Motor neuron (in vitro differentiated cells): ENCODE measurements at places on chromosomes 6 and 20. TPM values are rescaled to one million over a fixed set of nuclear protein-coding genes. Genes with fewer than 3 reads are reported as not detected.

GRM1 gene
- total RNA-seq, result 0.81 and 1.1 TPM in 2 replicates

GRCh38 chr6:134539865-134540323 is 222.0 kb upstream of the SGK1 start:
- ATAC-seq, result no peak

GTSF1L gene
- not detected in 2 replicates for total RNA-seq

- ATAC-seq, result no peak
Measured at GRCh38 chr20:623704-624103, 13.6 kb upstream of the TCF15 start.

DNA sequence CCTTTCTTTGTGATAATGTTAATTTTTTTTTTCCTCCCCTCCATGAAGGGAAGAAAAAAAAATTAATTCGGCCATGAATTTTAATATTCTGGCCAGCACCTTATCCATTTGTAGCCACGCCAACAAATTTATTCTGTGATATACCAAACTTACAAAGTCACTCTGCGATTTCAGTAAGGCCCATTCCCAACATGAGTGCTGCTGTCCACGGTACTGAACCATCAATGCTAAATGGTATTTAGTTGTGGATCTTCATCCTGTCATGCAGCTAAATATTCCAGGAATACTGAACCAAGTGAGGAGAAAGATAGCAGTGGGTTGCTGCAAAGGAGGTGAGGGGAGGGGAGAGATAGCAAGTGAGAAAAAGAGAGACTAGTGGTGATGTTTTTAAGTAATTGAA is 19.5 kb upstream of the RSPH4A start:
- ATAC-seq, result no peak

ITPA gene
- 79.5 and 81.2 TPM in 2 replicates for total RNA-seq

DNA sequence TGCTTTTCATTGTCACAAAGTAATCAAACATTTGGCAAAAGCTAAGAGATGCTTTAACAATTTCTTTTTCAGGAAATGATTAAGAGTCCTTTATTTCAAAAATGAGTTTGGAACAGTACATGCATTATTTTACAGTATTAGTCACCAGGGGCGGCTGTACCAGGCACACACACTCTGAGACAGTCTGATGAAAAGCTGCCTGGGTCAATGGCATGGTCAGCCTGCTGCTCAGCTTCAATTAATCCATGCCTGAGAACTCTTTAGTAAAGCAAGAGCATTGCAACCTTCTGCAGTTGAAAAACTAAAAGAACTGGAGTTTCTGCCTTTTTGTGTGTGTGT is 105.5 kb downstream of the TULP4 start:
- ATAC-seq, result peak; percentile 94

GRCh38 chr6:14447240-14447639 is 329.7 kb downstream of the CD83 start:
- ATAC-seq, result no peak

IRAK1BP1 gene
- 16.1 and 16.4 TPM in 2 replicates for total RNA-seq

- peak; percentile 47 for ATAC-seq
Measured at GRCh38 chr6:118630067-118630466, 21.3 kb downstream of the CEP85L start.

- no peak for ATAC-seq
Measured at GRCh38 chr6:44065443-44066140, 61.7 kb downstream of the MRPL14 start.

- no peak for ATAC-seq
Measured at GRCh38 chr20:46590443-46590842, 40.0 kb upstream of the OCSTAMP start.

- ATAC-seq, result no peak
Measured at GRCh38 chr6:169884158-169884557, 132.7 kb downstream of the ERMARD start.

- ATAC-seq, result no peak
Measured at GRCh38 chr6:47451162-47451561, 26.4 kb upstream of the CD2AP start.

DNA sequence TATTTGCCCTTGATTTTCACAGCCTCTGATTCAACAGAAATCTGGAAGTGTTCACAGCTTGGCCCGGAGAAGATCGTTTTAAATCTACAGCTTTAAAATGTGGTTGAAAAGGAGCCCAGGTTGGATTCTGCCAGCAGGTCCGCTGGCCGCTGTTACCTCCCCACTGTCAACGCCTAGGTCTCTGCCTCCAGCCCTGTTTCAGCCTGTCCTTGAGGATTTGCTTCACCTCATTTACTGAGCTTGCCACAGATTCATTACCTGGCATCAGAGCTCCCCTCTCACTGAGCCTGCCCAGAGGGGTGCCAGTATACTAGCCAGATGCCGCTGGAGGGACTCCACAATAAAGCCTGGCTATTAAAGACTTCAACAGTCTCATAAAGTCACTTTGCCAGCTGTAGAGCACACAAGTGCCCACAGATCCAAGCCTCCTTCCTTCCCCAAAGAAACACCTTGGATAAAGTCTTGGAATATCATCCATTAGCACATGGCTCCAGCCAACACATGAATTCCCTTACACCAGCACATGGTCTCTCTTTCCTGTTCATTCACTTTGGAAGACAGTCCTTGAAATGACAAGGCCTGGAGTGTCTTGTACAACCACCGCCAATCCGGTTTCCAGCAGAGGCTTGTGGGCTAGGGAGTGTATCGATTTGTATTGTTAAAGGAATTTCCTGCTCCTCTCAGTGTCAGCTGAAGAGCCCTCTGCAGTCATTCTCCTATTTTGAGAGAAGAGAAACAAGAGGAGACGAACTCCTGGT is 9.5 kb upstream of the NR2E1 start:
- ATAC-seq, result peak; percentile 26

DNA sequence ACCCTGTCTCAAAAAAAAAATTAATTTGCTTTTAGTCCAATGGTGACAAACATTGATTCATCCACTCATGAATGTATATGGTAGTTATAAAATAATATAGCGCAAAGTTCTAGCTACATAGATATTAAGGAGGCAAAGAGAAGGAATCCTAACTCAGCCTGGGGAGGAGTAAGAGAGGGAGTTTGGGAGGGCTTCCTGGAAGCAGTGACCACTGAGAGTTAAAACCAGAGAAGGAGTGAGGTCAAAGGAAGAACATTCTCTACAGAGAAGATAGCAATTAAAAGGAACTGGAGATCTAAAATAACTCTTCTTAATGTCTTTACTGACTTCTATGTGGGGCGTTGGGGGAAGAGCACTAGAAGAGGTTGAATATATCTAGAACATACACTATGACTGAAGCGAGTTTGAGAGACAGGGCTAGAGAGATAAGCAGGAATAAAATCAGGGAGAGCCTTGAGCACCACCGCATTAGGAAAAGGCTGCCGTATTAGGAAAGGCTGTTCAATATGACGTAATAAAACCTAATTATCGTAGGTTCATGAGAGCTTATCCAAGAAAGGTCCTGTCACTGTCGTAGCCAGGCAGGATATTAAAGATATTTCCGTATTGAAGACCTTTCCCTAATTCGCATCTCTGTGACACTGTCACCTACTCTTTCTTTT is 81.8 kb upstream of the CNKSR3 start:
- ATAC-seq, result no peak

DNA sequence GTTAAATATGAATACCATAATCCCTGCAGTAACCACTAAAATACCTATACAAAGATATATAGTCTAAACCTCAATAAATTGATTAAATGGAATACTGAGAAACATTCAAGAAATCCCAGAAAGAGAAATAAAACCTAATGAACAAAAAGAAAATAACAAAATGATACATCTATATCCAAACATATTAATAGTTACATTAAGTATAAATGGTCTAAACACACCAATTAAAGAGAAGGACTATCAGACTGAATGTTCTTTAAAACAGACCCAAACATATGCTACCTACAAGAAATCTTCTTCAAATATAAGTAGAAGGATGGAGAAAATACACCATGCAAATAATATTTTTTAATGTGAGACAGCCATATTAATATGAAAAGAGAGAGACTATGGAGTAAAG is 22.0 kb downstream of the NINL start:
- ATAC-seq, result no peak

- no peak for ATAC-seq
Measured at GRCh38 chr20:47701612-47702011, 83.7 kb downstream of the SULF2 start.

TBC1D7 gene
- total RNA-seq, result 24.2 and 26.6 TPM in 2 replicates

GRCh38 chr6:23016696-23017095 is 447.3 kb downstream of the HDGFL1 start:
- ATAC-seq, result no peak

MYL9 gene
- 21.8 and 29.2 TPM in 2 replicates for total RNA-seq

GRCh38 chr6:73353636-73354593 is at the start of gene DPPA5:
Gene DPPA5 (minus strand): TSS chr6:73354276. CDS start chr6:73354225, 51 bp downstream.
- no peak for ATAC-seq

DNA sequence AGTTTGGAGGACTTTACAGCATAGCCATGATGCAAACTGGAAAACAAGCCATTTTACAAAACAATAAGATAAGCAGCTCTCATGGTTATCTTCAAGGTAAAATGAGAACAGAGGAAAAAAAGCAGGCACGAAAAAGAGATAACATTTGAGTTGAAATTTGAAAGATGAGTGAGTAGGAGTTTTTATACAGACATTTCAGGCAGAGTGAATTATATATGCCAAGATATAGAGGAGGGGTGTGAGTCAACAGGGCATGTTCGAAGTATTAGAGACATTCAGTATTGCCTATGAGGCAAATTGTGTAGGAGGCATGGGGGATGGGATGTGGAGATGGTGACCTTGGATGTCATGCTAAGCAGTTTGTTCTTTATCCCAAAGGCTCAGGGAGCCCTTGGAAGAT is 240.5 kb upstream of the MAN1A1 start:
- ATAC-seq, result no peak

GRCh38 chr20:20366551-20366875 is 1.4 kb upstream of the INSM1 start:
- no peak for ATAC-seq

- ATAC-seq, result no peak
Measured at GRCh38 chr6:40936818-40937251, 102.2 kb downstream of the UNC5CL start.

DNA sequence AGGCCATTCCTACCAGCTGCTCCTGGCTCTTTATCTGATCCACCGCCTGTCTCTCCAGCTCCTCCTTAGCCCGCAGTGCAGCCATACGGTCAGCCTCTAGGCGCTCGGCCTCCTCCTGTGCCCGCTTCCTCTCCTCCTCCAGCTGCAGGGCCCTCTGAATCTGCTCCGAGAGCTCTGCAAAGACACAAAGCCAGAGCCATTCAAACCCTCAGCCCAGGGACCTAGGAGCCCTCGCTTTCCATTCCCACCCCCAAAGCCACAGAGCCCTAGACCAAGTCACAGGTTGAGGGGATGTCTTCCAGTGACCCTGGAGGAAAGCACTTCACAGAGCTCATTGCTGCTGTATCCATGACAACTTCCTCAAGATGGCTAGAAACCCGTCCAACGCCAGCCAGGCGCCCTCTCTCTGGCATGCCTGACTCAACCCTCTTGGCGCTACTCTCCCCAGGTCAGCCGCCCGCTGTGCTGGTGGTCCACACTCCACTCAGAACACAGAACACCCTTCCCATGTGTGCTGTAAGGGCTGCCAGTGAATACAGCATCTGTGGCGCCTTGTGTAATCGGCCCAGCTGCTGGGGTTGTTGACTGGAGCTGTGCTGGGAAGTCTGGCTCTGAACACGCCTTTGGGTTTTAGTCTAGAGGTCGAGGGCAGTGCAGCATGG is 49.3 kb downstream of the EZR start:
- ATAC-seq, result no peak

- ATAC-seq, result peak; percentile 45
Measured at GRCh38 chr6:5466281-5467136, 205.2 kb downstream of the FARS2 start.

LZTS3 gene
- 2.5 and 2.6 TPM in 2 replicates for total RNA-seq

DNA sequence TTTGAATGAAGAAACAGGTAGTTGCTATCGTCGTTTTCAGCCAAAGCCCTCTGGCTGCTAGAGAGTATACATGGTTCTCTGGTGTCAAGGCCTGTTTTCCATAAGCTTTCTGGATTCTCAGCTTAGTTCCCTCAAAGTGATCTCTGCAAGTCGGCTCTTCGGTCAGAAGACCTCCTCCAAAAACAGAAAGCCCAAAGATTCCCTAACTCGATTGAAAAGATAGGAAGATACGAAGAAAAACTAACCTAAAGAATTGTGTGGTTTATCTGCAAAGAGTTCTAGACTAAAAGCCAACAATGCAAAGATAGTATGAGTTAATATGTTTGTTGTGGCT is 545 bp upstream of the ASCC3 start:
- ATAC-seq, result peak; percentile 32

GRCh38 chr20:43537921-43538877 is 20.6 kb upstream of the SGK2 start:
- peak; percentile 72 for ATAC-seq

BPIFB1 gene
- total RNA-seq, result not detected in 2 replicates

- ATAC-seq, result peak; percentile 77
Measured at GRCh38 chr6:116370760-116371119, at the start of gene DSE. Gene DSE (plus strand): TSS chr6:116370947. CDS start chr6:116399251, 28,304 bp downstream.

GRCh38 chr6:1856381-1856780 is 246.7 kb downstream of the FOXC1 start:
- peak; percentile 99 for ATAC-seq
